ENCODE measurements at places on chromosomes 4 and X.

DNA sequence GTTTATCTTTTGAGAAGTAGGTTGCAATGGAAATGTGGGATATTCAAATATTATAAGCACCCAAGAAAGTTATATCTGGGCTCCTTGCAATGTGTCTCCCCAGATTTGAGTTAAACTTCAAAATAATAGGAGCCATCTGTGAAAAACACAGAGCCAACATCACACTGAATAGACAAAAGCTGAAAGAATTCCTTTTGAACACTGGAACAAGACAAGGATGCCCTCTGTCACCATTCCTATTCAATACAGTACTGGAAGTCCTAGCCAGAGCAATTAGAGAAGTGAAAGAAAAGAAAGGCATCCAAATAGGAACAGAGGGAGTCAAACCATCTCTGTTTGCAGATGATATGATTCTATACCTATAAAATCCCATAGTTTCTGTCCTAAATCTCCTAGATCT, 114.3 kb upstream of the IL1RAPL1 start:
- DNase-seq = no peak

GRCh38 chrX:19630776-19631707, 115.7 kb upstream of the MAP3K15 start:
- DNase-seq = no peak

DNA sequence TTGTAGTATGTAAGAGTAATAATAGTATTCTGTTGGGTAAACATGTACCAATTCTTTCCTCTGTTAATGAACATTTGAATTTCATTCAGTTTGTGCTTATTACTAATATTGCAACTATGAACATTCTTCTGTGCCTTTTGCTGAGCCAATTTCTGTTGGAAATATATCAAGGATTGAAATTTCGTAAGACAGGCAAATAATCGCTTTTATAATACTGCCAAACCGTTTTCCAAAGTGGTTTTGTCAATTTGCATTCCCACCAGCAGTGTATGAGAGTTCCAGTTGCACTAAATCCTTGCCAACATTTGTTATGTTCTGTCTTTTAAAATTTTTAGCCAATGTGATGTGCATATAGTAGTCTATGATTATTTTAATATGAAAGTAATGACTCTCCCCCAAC, 38.6 kb downstream of the MAGEB17 start:
- DNase-seq = no peak

- DNase-seq = no peak
Observed at GRCh38 chr4:33054656-33055196, 2334.6 kb downstream of the PCDH7 start.

DNA sequence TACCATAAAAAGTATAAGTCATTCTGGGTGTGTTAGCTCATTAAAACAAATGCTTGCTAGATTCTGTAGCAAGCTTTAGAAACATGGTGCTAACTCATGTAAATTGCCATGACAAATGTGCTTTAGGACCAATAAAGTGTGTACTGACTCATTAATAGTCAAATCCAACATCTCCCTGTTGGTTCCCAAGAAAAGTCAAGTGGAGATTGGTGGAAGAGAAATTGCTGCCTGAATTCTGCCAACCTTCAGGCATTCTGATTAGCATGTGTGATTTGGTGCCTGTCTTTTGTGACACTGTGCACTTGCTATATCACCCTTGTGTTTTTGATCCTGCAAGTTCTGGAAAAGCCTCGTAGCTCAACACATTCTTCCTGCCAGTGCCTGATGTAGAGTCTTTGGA, 503.8 kb upstream of the BOD1L1 start:
- no peak for DNase-seq

DNA sequence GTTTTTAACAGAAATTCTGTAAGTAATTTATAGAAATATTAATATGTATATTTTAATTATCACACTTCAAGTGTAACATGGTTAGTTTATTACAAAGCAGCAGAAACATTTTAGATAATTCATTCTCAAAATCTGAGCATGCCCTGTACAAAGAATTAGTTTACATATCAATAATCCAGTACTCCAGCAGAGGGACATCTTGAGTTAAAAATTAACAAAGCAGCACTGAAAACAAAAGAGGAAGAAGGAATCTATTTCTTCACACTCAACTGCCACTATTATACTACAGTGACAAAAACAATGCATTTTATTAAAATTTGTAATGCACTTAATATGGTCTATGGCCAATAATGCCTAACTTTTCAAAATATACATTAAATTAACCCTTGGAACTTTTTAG, 179.1 kb upstream of the KLHL4 start:
- DNase-seq = no peak

GRCh38 chrX:148365233-148365632, 135.2 kb upstream of the AFF2 start:
- DNase-seq = no peak

DNA sequence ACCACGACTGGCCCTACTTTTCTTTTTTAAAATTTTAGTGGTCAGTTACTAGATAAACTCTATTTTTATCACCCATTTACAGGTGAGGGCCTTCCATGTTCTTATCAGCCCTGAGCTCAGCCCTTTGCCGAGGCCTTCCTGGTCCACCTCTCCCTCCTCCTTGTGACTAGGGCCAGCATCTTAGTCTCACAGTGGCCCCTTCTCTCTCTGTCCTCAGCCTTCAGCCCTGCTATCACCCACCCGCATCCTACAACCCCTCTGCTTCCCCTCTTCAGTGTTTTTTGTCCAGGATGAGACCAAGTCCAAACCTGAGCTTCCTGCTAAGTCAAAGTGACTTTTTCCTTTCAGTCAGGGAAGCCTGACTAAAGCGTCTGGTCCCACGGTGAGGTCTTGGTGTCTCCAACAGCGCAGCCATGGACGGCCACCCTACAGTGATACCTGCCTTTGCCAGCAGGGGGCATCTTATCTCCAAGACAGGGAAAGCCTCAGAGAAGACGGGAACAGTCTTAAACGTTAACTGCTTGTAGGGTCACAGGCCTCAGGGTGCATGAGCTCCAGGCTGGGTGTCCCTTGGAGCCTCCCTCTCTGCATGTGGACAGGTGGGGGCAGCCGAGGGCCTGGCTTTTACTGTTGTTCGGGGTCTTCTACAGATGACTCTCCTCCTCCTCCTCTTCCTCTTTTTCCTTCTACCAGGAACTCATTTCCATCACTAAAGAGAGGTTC, 11.7 kb upstream of the GAGE10 start:
- DNase-seq = peak; percentile 7

- DNase-seq = no peak
Observed at GRCh38 chr4:38223782-38224236, 263.6 kb downstream of the PTTG2 start.

- no peak for DNase-seq
Observed at GRCh38 chrX:9775930-9776329, 10.3 kb upstream of the GPR143 start.

GRCh38 chr4:102345795-102346100, 466 bp upstream of the SLC39A8 start:
- DNase-seq = no peak

DNA sequence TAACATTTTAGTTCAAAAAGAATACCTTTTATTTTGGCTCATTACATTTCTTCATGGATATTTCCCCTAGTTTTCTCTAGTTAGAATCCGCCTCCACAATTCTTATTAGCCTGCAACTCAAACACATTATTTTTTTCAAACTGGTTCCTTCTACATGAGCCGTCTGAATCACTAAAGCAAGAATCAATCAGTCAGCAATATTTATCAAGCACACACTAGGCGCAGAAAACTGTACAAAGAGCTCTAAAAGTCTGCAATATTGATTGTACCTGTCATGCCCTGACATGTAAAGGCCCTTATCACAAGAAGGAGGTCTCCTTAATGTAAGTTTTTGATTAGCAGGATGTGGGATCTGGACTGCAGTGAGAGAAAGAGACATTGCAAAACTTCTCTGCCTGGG, 94.8 kb upstream of the CENPE start:
- no peak for DNase-seq

- no peak for DNase-seq
Observed at GRCh38 chr4:111064342-111064993, 441.6 kb upstream of the PITX2 start.
